Left renal pelvis (tissue), 4 donors: ENCODE measurements at places on chromosomes 4 and X. TPM values are rescaled to one million over a fixed set of nuclear protein-coding genes. Genes with fewer than 3 reads are reported as not detected.

DNA sequence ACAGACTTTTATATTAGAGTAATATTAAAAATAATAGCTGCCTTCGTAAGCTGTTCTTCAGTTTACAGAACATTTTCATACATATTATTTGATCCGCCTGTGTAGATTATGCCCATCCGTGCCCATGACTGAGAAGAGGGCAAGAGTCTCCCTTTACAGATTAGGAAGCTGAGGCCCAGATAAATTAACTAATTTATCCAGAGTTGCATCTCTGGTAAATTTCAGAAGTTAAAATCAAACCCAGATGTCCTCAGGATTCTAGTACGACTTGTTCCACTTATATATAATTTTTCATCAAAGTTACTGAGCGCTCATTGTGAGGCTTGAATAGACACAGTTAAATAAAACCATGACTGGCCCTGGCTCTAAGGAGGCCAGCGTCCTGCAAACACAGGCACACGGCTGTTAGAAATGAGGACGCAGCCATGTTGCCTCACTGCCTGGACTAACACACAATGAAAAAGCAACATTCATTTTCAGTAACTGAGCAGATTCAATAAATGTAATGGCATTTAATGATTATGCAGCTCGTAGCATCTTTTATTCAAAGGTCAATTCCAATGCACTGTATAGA is 148.0 kb downstream of the TENM3 start:
- no peak for DNase-seq

DNA sequence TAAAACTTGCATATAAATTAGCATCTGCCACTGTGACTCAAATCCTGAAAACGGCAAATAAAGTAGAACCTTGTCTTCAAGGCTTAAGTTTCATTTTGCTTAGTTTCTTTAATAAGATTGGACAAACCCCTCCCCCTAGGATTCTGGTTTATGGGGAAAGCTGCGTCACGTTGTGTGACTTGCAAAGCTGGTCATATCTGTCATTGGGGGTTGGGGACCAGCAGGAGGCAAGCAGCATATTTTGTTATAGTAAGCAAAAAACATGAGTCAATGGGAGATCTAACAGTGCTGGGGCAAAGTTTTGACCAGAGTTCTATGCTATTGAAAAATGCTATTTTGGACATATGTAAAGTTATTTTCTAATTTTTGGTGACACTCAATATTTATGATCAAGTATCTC is 407.3 kb downstream of the PCDH18 start:
- DNase-seq = no peak

The SH3D19 gene
- polyA plus RNA-seq = 31.7 TPM

DNA sequence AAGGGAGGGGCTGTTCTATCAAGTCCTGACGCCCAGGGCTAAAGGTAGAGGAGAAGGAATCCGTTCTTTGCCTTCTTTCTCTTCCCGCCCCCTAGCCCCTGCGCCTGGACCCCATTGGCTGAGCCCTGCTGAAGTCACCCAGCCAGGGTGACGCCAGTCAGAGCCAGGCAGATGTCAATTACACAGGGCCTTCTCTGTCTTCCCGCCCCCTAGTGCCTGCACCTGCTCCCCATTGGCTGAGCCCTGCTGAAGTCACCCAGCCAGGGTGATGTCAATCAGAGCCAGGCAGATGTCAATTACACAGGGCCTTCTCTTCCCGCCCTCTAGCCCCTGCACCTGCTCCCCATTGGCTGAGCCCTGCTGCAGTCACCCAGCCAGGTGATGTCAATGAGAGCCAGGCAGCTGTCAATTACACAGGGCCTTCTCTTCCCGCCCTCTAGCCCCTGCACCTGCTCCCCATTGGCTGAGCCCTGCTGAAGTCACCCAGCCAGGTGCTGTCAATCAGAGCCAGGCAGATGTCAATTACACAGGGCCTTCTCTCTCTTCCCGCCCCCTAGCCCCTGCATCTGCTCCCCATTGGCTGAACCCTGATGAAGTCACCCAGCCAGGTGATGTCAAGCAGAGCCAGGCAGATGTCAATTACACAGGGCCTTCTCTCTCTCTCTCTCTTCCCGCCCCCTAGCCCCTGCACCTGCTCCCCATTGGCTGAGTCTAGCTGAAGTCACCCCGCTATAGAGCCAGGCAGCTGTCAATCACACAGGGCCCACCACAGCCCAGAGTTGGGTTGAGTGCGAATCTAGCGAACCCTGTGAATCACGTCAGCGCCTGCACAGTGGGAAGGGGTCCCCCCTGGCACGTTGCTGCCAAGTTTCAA is 46.4 kb downstream of the ASMT start:
- no peak for DNase-seq

The SRPX gene
- polyA plus RNA-seq = 11.7 TPM

DNA sequence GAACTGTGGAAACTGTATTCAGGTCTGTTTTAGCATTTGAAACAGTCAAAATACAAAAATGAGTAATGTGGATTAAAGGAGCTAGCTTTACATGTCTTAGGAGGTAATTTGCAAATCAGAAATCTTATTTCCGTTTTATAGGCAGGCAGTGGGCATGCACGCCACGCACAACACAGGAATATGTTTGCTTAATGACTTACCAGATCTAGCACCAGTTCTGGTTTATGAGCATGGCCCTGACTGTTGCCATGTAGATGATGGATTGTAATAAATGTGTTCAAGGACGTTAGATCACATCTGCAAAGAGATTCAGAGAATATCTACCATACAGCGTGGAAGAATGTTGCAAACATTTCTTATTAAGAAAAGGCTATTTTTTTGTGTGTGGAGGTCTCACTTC is 344.5 kb upstream of the NR3C2 start:
- no peak for DNase-seq

- no peak for DNase-seq
Measured at GRCh38 chr4:186943411-186943810, 219.8 kb upstream of the FAT1 start.

The PPP2R2C gene
- 1.6 TPM for polyA plus RNA-seq

GRCh38 chr4:103054030-103054429 is 22.5 kb downstream of the SLC9B2 start:
- no peak for DNase-seq

DNA sequence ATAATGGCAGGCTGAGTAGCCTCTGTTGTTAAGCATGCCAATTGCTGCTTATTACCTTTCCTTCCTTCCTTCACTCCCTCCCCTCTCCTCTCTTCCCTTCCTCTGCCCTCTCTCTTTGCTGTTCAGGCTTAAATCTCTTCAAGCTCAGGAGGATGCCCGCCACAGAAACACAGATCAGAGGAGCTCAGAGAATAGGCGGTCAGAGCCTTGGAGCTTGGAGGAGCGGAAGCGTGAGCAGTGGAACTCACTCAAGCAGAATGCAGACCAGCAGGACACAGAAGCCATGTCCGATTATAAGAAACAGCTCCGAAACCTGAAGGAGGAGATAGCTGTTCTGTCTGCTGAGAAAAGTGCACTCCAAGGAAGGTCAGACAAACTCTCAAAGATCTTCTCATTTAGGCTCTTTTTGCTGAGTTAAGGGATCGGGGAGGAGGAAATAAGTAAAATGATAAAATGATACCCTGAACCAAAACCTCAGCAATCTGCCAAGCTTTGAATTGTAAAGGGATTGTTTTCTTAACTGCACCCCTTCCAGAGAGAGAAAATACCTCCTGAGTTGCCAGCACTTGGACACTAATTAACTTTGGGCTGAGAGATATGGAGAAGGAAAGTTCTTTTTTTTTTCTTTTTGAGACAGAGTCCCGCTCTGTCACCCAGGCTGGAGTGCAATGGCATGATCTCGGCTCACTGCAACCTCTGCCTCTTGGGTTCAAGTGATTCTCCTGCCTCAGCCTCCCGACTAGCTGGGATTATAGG is 20.9 kb downstream of the SPATA18 start:
- no peak for DNase-seq

DNA sequence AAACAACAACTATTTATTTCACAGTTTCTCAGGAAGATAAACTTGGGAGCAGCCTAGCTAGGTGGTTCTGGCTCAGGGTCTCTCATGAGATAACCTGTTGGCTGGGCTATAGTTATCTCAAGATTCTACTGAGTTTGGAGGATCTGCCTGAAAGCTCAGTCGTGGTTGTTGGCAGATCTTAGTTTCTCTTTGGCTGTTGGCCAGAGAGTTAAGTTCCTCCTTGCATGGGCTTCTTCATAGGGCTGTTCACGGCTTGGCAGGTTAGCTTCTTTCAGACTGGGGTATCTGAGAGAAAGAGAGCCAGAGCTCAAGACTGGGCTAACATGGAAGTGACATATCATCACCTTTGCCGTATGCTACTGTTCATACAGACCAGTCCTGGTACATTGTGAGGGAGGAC is 28.7 kb downstream of the SEC24B start:
- DNase-seq = no peak

DNA sequence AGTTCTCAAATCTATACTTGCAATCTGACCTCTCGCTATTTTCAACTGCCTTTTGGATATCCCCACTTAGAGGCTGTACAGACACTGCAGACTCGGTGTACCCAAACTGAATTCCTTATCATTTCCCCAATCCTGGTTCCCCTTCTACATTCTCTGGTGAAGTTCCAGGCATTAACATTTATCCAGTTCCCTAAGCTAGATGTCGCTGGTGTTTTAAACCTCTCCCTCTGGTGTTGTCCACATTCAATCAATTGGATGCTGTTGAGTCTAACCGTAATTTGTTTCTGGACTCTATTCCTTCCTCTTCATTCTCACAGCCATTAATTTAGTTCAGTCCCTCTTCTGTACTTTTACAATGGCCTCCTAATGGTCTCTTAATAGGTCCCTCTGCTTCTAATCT is 7.2 kb upstream of the STK26 start:
- no peak for DNase-seq

- no peak for DNase-seq
Measured at GRCh38 chr4:15961781-15962510, 1.0 kb downstream of the FGFBP2 start.

GRCh38 chr4:20629186-20630106 is 70.8 kb upstream of the PACRGL start:
- no peak for DNase-seq

The CASP3 gene
- 35.1 TPM for polyA plus RNA-seq

The NAA11 gene
- polyA plus RNA-seq = not detected

- DNase-seq = no peak
Measured at GRCh38 chrX:15601932-15602331, 1.2 kb upstream of the ACE2 start.
